ENCODE measurements at places on chromosomes 16 and 17. TPM values are rescaled to one million over a fixed set of nuclear protein-coding genes. Genes with fewer than 3 reads are reported as not detected.

GRCh38 chr17:48307814-48308411 is 122.1 kb downstream of the SKAP1 start:
- DNase-seq: no peak
- H3K4me1 ChIP-seq: no peaks in the 10 kb centered on the region
- no peak overlapping the region for H3K4me3 ChIP-seq
- no peaks in the 10 kb centered on the region for H3K36me3 ChIP-seq
- H3K27ac ChIP-seq: no peak overlapping the region

- no peaks in the 10 kb centered on the region for H3K27me3 ChIP-seq
- H3K27ac ChIP-seq: no peak overlapping the region
- no peak overlapping the region for H3K4me3 ChIP-seq
- no peaks in the 10 kb centered on the region for H3K4me1 ChIP-seq
- no peak for DNase-seq
Observed at GRCh38 chr17:80813318-80813717, 178.3 kb upstream of the CHMP6 start.

DNA sequence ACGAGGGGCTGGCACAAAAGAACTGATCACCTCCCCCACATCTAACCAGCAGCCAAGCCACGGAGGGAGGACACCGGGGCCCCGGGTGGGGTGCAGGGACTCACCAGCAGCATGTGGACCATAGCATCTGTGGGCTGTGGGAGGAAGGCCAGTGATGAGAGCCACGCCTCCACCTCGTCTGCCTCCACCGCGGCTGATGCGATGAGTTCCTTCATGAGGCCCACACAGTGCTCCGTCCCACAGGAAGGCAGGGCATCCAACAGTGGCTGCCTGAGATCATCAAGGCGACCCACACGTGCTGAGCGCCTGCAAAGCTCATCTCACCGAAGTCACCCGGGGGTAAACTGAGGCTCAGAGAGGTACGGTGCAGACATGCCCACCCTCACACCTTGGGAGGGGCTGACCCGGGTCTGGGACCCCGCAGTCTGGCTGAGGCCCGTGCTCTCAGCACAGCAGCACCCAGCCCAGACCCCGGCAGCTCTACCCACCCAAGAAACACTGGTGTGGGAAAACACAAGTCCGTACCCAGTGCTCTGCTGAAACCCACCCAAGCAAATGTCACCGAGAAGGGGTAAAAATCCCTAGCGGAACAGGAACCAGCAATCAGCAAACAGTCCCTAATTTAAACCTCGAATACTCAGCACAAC is 85.9 kb downstream of the LITAF start:
- H3K4me1 ChIP-seq: peaks cover 40% of the 10 kb centered on the region
- H3K27ac ChIP-seq: no peak overlapping the region
- DNase-seq: no peak
- H3K27me3 ChIP-seq: no peaks in the 10 kb centered on the region
- no peak overlapping the region for H3K4me3 ChIP-seq

- H3K4me3 ChIP-seq: no peak overlapping the region
- H3K4me1 ChIP-seq: no peaks in the 10 kb centered on the region
- DNase-seq: no peak
- H3K27ac ChIP-seq: no peak overlapping the region
Observed at GRCh38 chr16:51442141-51442870, 291.2 kb upstream of the SALL1 start.

The RSKR gene
- 6.8 TPM for total RNA-seq

The CD300E gene
- 0.19 TPM for total RNA-seq

The OMG gene
- total RNA-seq: not detected

GRCh38 chr16:88208112-88208511 is 174.6 kb upstream of the ZNF469 start:
- H3K36me3 ChIP-seq: no peaks in the 10 kb centered on the region
- H3K4me1 ChIP-seq: no peaks in the 10 kb centered on the region
- H3K27ac ChIP-seq: no peak overlapping the region
- no peaks in the 10 kb centered on the region for H3K27me3 ChIP-seq

DNA sequence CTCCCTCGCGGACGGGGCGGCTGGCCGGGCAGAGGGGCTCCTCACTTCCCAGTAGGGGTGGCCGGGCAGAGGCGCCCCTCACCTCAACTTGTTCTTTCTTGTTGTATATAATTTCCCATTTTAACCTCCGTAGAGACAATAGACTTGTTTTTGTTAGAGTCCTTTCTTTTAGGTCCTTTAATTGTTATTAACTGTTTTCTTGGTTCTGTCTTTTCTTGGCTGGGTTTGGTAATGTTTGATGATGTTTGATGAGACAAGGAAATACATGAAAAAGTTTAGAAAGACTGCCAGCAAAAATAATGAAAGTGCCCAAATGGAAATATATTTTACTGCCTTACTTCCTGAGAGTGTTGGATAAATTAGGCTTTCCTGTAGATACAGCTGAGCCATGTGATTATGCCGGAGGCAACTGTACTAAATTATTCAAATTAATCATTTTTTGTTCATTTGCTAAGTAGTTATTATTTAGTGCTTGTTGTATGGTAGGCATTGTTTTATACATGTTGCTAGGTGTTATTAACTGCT is 30.9 kb downstream of the PRPSAP2 start:
- no peak overlapping the region for H3K4me3 ChIP-seq
- no peak for DNase-seq
- H3K4me1 ChIP-seq: no peaks in the 10 kb centered on the region
- H3K27me3 ChIP-seq: no peaks in the 10 kb centered on the region
- H3K27ac ChIP-seq: no peak overlapping the region

GRCh38 chr16:15460601-15461000 is 26.2 kb downstream of the BMERB1 start:
- no peaks in the 10 kb centered on the region for H3K4me1 ChIP-seq
- H3K4me3 ChIP-seq: no peak overlapping the region
- no peaks in the 10 kb centered on the region for H3K27me3 ChIP-seq
- H3K36me3 ChIP-seq: no peaks in the 10 kb centered on the region
- H3K27ac ChIP-seq: no peak overlapping the region

The CA5A gene
- total RNA-seq: not detected

The RAPGEFL1 gene
- 70.1 TPM for total RNA-seq

GRCh38 chr16:72221630-72222024 is 49.7 kb upstream of the PMFBP1 start:
- H3K36me3 ChIP-seq: no peaks in the 10 kb centered on the region
- no peak for DNase-seq
- H3K4me3 ChIP-seq: no peak overlapping the region
- no peak overlapping the region for H3K27ac ChIP-seq
- no peaks in the 10 kb centered on the region for H3K27me3 ChIP-seq

The CACNG5 gene
- not detected for total RNA-seq

DNA sequence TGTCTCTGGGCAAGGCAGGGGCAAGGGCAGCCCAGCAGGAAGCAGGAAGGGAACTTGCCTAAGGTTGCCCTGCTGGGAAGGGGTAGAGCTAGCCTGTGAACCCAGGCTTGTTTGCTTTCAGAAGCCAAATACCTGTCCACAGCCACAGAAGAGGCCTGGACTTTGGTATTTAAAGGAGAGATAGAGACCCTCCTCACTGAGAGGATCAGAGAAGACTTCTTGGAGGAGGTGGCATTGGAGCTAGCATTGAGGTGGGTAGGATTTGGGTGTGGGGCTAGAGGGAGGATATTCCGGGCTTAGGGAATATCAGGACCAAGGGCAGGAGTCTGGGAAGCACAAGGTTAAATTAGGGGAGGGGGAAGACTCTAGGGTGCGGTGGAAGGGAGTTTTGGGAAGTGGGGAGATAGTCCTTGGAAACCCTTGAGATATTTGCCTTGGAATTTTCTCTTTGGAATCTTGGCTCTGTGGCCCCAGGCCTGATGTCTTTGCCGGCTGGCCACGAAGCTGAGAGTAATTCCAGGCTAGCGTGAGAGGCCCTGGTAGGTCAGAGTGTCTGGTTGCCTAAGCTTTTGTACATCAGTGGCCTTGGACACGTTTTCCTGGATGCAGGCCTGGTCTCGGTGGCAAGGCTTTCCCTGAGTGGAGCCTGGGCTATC is 13.1 kb upstream of the ETV4 start:
- no peak overlapping the region for H3K27ac ChIP-seq
- H3K36me3 ChIP-seq: no peaks in the 10 kb centered on the region
- no peaks in the 10 kb centered on the region for H3K27me3 ChIP-seq
- H3K4me3 ChIP-seq: no peak overlapping the region

The NPIPB13 gene
- 4.2 TPM for total RNA-seq

The SLFN14 gene
- total RNA-seq: not detected

GRCh38 chr16:83040174-83040573 is 413.4 kb downstream of the CDH13 start:
- H3K36me3 ChIP-seq: no peaks in the 10 kb centered on the region
- no peaks in the 10 kb centered on the region for H3K27me3 ChIP-seq
- no peak overlapping the region for H3K27ac ChIP-seq
- no peak for DNase-seq

- H3K4me3 ChIP-seq: no peak overlapping the region
- H3K4me1 ChIP-seq: no peaks in the 10 kb centered on the region
- H3K27me3 ChIP-seq: no peaks in the 10 kb centered on the region
- no peaks in the 10 kb centered on the region for H3K36me3 ChIP-seq
Observed at GRCh38 chr16:9570521-9570920, 479.1 kb downstream of the HAPSTR1 start.

- no peaks in the 10 kb centered on the region for H3K27me3 ChIP-seq
- H3K36me3 ChIP-seq: peaks cover 38% of the 10 kb centered on the region
- no peak for DNase-seq
- H3K4me3 ChIP-seq: no peak overlapping the region
- H3K4me1 ChIP-seq: peaks cover 20% of the 10 kb centered on the region
Observed at GRCh38 chr16:8905795-8906591, 23.8 kb downstream of the LITAFD start.

The CCL7 gene
- total RNA-seq: not detected

DNA sequence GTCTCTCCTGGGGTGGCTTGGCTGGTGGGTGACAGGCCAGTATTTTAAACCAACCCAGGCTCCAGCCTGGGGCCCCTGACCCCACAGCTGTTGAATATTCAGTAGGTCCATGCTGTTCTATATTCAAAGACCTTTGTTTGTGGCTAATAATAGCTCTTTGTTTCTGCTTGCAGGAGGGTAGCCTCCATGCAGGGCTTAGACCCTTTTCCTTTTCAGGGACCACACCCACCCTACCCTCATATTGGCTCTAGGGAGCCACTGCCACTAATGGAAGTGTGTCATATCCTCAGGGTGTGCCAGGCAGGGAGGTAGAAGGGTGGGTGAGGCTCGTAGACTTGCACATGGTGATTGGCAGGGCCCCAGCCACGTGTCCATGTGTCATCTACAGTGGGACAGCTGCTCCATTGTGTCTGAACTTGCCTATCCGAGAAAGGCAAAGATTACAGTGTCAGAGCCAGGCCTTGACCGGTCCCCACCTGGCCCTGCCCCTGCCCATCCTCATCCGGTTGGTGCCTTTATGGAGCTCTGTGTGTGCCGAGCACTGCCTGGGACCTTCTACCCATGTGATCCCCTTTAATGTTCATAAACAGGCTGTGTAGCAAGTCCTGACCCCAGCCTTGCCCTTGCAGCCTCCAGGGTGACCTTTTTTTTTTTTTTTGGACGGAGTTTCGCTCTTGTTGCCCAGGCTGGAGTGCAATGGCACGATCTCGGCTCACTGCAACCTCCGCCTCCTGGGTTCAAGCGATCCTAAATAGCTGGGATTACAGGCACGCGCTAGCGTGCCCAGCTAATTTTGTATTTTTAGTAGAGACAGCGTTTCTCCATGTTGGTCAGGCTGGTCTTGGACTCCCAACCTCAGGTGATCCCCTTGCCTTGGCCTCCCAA is 22.1 kb downstream of the TMC7 start:
- no peaks in the 10 kb centered on the region for H3K36me3 ChIP-seq
- H3K27me3 ChIP-seq: no peaks in the 10 kb centered on the region
- peaks cover 29% of the 10 kb centered on the region for H3K4me1 ChIP-seq

The TP53TG3C gene
- total RNA-seq: not detected

DNA sequence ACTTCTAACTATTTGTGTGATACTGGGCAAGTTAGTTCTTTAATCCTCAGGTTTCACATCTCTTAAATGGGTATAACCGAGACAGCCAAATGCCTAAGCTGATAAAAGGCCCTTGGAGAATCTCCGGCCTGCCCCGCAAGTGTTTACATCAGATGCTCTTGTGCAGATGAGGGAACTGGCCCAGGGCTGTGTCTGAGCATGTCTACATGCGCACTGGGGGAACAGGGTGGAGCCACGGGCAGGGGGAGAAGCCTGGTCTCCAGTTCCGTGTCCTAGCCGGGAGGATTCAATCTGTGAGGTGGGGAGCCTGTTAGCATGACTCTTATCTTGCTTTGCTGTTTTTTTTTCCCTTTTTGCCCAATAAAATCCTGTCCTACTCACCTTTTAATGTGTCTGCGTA is 222.9 kb downstream of the CDH8 start:
- no peaks in the 10 kb centered on the region for H3K4me1 ChIP-seq
- DNase-seq: no peak
- no peak overlapping the region for H3K4me3 ChIP-seq
- no peak overlapping the region for H3K27ac ChIP-seq
- H3K27me3 ChIP-seq: no peaks in the 10 kb centered on the region
- H3K36me3 ChIP-seq: no peaks in the 10 kb centered on the region

DNA sequence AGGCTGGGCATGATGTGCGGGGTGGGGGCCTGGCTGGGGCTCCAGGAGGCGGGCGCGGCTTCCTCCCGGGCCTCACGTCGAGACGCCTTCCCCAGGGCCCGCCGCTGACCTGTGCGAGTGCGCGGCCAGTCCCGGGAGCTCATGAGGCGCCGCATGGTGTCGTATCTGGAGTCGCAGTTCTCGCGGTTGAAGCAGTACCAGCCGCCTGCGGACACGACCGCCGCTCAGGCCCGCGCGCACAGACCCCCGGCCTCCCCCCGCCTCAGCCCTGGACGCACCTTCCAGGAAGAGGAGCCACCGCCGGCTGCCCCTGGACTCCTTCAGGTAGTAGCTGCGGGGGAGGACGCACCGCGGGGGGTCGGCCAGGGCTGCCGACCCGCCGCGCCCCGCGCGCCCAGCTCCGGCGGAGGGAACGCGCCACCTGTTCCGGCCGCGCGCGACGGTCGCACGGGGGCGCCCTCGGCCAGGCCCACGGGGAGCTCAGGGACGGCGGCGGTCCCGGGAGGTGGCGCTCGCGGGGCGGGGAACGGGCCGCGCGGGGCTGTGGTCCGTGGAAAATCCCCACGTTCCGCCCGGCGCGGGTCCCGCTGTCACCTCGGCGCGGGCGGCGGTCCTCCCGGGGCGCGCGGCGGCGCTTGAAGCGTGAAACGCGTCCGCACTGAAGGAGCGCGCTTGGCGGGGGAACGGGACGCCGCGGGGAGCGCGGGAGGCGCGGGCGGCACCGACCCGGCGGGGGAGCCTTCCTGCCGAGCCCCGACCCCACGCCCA is 1.4 kb downstream of the NOTUM start:
- H3K4me1 ChIP-seq: peaks cover 44% of the 10 kb centered on the region
- DNase-seq: no peak
- no peak overlapping the region for H3K27ac ChIP-seq
- H3K27me3 ChIP-seq: peaks cover 21% of the 10 kb centered on the region
- no peaks in the 10 kb centered on the region for H3K36me3 ChIP-seq

Measured in esophagus squamous epithelium (tissue), 5 donors.